Activated CD8-positive, alpha-beta memory T cell treated with anti-CD3 and anti-CD28 coated beads for 4 hours (primary cell): ENCODE measurements at places on chromosomes 2 and 18.

GRCh38 chr2:73451263-73451972 is 65.8 kb downstream of the ALMS1 start:
- DNase-seq: no peak

DNA sequence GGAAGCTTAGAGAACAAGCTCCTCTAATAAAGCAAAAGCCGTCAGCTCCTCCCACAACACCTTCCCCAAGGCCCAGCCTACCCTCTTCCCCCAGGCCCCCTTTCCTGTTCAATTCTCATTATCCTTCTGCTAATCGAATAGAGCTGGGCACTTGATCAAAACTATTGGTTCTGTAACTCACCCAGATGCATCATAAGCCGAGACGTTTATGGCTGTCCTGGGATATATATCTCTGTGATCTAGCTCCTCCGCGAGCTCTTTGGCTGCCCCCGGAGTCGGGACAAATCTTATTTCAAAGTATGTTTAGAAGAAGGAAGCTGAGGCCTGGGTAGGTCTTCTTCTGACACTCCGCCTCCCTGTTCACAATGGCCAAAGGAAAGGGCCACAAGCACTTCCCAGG is 88.3 kb upstream of the KLHL29 start:
- DNase-seq: no peak

DNA sequence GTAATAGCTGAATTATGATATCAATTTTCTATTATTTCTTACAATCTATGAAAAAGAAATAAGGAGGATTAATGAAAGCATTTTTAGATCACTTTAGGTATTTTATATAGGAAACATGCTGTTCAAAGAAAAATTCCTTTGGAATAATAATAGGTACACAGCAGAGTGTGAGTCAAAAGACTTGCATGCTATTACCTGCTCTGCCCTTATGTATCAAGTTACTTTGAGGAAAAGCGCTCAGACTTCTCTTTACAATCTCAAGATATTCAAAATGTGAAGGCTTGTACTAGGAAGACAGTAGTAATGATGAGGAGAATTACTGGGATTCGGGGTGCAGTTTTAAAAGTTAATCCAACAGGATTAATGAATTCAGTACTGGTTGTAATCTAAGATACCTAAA is 29.1 kb upstream of the RNU4ATAC start:
- DNase-seq: no peak

- DNase-seq: no peak
These were observed 30.1 kb downstream of the TGIF1 start for GRCh38 chr18:3479978-3480509.

- DNase-seq: no peak
These were observed 145.3 kb downstream of the SLC4A3 start for GRCh38 chr2:219772697-219773096.

GRCh38 chr2:11774600-11774999 is 28.2 kb downstream of the LPIN1 start:
- no peak for DNase-seq
